Naive B cell (primary cell): ENCODE measurements at places on chromosomes 4 and X.

GRCh38 chr4:82715731-82716617, 82.6 kb downstream of the SCD5 start:
- no peak for DNase-seq

DNA sequence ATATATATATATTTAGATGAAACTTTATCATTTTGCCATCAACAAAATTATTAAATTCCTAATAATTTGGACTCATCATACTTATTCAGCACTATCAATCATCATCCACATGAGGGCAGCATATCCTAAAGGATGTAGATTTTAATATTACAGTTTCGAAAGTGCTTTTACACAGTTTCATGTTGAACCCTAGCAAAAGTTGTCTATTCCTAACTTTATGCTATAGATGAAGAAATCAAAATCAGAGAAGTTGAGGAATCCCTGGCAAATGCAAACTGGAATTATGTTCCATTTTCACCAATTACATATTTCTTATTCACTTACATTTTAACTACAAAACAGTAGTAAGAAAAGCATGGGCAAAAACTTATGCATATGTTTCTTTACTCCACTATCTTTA, 36.6 kb upstream of the UGT2A1 start:
- DNase-seq: no peak

- DNase-seq: no peak
These were observed 8.6 kb downstream of the SHOX start for GRCh38 chrX:639151-639550.

DNA sequence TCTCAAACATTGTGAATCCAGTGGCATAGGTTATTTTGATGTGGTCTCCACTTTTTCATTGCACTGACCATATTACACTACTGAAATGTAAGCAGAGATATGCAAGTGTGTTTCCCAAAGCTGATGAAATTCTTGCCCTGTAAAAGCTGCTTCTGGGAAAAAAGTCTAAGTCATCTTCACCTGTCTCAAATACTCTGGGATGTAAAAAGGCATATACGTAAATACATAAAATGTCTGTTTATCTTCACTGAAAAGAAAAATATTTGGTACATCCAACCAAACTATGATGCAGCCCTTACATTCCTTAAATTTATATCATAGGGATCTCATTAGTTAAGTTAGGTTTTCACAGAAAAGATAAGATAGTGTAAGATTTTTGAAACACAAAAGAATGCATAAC, 7.9 kb downstream of the KDR start:
- no peak for DNase-seq

- DNase-seq: no peak
These were observed 179.0 kb downstream of the KCNIP4 start for GRCh38 chr4:21769404-21770147.

DNA sequence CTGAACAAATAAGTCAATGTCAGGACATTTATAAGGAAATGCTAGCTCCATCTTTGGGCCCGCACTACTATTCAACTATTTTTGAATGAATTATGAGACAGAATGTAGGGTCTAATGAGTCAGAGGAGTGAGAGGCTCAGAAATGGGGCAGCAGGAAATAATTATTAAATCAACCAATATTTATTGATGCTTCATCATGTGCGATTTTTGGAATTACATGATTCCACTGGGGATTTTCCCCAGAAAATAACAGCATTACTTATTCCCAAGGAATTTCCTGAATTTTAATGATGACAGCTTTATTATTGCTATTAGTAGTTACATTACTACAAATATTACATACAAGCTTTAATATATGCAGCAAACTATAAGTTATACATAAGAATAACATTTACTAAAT, 49.3 kb upstream of the PHF8 start:
- no peak for DNase-seq

- DNase-seq: no peak
These were observed 18.0 kb downstream of the TRAPPC2 start for GRCh38 chrX:13716455-13716854.

DNA sequence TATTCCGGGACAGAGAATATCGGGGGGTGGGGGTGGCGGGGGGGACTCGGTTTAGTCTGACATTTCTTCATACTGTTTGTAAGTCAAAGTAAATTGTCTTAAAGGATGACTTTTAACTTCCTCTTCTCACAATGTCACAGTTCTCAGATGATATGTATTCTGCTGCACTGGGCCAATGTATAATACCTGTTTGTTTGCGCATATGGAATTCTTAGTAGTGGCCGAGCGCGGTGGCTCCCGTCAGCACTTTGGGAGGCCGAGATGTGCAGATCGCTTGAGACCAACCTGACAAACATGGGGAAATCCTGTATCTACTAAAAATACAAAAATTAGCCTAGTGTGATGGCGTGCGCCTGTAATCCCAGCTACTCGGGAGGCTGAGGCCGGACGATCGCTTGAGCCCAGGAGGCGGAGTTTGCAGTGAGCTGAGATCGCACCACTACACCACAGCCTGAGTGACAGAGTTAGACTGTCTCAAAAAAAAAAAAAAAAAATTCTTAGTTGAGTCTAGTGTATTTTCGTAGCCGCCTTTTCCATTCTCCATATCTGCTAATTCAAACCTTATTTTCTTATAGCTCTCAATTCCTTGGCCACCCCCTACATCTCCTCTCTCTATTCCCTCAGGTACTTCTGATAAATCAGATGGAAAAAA, 851 bp downstream of the POLR2B start:
- peak; percentile 9 for DNase-seq

GRCh38 chr4:22407361-22407760, 108.5 kb downstream of the ADGRA3 start:
- DNase-seq: no peak

- peak; percentile 32 for DNase-seq
These were observed 33.5 kb upstream of the CYBB start for GRCh38 chrX:37746218-37746941.

DNA sequence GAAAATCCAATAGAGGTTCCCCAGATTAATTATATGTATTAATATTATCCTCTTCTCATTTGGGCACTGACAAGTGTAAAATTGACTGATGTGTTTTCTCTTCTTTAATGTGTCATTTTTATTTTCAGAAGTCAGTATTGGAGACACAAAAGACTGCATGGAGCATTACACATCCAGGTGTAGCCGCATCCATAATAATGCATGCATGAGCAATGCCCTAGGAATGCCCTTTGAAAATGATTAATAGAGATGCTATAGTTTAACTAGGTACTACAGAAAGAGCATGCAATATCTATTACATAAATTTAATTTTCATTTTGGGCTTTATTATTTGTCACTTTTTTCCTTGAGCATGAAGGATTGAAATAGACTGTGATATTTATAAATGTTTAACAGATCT, 509.9 kb downstream of the SPOCK3 start:
- no peak for DNase-seq

DNA sequence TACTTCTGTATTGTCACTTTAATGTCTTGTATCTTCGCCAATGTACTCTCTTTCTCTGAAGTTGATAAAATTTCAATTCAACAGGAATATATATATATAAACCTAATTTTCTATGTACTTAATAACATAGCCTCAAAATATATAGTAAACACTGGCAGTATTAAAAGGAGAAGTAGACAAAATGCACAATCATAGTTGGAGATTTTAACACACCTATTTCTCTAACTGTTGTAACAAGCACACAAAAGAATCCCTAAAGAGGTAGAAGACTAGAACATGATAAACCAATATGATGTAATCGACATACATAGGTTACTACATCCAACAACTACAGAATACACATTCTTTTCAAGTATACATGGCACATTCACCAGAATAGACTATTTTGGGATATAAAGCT, 65.5 kb downstream of the ZNF81 start:
- no peak for DNase-seq

- no peak for DNase-seq
These were observed 10.9 kb upstream of the TBC1D14 start for GRCh38 chr4:6898763-6899162.

DNA sequence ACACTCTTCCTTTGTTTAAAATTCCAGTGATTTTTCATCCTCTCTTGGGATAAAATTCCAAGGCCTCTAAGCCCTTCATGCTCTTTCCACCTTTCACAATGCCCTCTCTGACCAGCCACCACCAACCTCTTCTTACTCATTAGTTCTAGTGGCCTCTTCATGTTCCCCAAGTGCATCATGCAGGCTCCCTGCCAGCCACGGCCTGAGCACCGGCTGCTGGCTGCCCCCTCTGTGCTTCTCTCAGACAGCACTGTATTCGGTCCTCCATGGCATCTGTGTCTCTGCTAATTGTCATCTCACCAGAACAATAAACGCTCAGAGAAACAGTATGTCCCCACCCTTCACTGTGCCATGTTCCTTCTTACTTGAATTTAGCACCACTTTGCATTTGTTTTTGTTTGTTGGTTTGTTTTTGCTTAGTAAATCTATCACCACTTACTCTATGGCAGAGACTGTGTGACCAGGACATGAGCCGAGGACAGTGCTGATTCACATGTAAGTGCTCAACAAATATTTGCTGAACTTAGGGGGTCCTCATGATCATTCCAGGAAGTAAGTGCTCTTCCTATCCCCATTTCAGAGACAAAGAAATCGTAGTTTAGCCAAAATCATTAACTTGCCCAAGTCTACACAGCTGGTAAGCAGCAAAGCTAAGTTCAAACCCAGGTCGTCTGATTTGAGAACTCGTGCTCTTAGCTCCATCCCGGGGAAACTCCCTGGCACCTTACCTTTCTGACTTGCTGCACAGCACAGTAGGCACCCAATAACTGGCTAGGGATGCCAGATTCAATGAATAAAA, 77.1 kb upstream of the UCP1 start:
- no peak for DNase-seq
